ENCODE measurements at places on chromosomes 7 and 10. TPM values are rescaled to one million over a fixed set of nuclear protein-coding genes. Genes with fewer than 3 reads are reported as not detected.

DNA sequence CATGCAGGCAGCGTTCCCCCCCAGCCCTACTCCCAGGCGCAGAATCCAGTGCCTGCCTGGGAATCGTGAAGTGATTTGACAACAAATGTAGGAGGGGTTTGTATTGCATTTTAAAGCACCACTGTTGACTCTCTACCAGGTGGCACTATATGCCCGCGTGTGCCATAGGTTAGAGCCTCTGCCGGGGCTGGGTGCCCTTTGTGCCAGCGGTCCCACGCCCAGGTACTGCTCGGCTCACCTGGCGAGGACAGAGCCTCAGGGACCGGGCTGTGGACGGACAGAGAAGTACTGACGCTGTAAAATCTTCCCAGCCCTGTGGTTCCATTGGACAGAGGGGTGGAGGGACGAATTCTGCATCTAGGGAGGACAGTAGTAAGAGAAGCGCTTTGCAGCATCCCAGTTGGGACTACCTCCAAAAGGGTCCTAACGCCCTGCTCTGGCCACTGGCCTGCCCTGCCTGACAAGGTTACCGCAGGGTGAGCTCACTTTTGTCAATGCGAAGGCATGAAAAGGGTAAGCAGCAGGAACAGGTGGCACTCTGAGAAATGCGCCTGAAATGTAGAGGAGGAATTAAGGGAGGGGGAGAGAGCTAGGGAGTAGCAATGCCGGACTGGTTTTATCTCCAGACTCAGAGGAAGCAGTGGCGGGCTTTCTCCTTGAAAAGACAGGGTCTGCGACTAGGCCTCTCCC lies 788 bp upstream of the CACNA2D1 start:
- DNase-seq: no peak

DNA sequence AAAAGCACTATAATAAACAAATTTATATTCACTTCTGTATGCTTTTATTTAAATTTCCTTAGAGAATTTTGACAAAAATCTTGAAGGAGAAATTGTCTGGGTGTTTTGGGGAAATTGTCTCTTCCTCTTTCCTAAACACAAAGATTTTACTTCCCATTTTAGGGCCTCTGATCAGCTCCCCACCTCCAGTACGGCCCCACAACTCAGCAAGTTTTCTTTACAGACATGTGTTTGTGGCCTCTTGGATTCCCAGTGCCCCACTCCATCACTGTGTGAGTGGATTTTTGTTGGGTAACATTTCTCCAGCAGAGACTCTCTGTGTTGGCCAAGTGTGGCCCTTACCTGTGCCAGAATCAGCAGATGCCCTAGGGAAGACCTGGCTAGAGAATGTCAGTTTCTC lies 182.8 kb upstream of the CDC14C start:
- DNase-seq: no peak

DNA sequence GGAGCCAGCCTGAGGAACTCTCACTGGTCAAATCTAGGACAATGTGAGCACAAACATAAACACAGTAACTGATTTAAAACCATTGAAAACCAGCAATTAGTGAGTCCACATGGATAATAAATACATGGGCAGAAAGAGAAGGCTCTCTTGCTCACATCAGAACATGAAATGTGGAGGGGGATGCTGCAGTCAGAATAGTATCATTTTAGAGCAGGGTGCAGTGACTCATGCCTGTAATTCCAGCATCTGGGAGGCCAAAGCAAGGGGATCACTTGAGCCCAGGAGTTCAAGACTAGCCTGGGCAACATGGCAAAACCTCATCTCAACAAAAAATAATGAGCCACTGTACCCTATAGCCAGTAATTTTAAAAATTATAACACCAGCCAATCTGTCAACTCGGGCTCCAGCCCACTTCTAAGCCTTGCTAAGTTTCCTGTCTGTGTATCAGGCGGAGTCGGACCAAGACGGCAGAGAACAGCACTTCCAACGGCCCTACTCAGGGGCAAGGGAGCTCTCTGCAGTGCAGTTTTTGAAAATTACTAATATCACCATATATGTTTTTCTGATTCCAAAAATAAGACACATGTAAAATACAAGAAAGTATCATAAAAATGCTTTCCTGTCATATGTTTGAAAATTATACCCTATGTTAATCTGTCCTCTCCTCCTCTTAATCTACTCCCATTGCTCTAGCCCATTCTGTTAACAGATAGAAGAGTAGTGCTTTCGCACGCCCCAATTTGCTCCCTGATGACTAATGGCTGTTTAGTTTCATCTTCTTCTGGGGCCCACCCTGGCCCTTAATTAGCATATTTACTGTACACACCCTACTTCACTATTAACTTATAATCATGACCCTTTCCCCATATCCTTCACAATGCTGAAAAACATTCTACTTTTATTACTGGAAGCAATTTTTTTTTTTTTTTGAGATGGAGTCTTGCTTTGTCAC lies 17.1 kb downstream of the URGCP start:
- DNase-seq: no peak

DNA sequence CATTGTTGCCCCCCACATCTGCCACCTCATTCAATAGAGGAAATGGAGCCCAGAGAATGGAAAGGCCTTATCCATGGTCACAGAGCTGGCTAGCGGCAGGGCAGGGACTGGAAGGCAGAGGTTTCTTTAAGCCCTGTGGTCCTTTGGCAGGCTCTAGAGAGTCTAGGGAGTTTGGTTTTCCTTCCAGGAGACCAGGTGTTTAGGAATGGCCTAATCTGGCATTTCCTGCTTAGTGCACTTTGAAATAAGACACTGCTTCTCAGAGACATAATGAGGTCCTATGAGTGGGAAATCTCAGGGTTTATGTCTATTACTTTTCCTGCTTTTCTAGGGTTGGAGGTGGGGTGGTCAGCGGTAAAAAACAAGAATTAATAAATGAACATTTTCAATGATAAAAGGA lies 6.1 kb downstream of the MARVELD1 start:
- DNase-seq: no peak

FAM180A gene
- not detected for total RNA-seq

All from activated T-helper 1 cell treated with anti-CD3 and anti-CD28 coated beads, Interleukin-12 subunit alpha, Interleukin-12 subunit beta, Interleukin-2, Interleukin-4 antibody, amounts not matched to agents 30 ng/mL and 10 ng/mL and 1 ng/mL, durations not matched to agents 14 hours and 24 hours and 36 hours (primary cell).